ENCODE measurements at places on chromosomes 1 and 21.

GRCh38 chr1:39105841-39106765 lies 80.0 kb downstream of the NDUFS5 start:
- DNase-seq, result peak; percentile 32

GRCh38 chr1:6794164-6794563 lies 8.9 kb downstream of the CAMTA1 start:
- peak; percentile 40 for DNase-seq

DNA sequence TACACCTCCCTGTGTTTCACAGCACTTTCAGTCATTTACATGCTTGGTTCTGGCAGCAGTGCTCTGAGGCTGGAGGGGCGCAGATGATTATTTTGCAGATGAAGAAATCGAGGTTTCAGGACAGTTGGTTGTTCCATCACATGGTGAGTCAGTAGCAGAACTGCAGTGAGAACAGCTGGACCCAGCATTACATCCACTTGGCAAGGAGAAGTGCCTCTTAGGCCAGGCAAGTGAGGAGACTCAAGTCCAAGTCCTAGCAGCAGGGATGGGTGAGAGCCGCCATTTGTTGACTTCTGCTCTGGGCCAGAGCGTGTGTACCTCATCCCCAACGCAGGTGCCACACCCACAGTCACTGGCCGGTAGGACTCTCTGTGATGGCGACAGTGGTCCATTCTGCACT lies 26.8 kb upstream of the EPHA8 start:
- no peak for DNase-seq

DNA sequence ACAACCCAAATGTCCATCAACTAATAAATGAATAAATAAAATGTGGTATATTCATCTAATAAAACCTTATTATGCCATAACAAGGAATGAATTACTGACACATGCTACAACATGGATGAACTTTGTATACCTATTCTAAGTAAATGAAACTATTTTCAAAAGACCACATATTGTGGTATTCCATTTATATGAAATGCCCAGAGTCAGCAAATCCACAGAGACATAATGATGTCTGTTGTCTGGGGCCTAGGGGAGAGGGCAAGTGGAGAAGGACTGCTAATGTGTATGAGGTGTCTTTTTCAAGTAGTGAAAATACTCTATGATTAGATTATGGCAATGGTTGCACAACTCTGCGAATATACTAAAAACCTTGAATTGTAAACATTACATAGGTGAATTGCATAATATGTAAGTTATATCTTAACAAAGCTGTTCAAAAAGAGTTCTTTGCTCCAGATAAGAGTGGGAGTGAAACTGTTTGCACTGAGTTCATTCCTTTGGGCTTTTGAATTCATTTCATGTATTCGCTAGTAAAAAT lies 464.2 kb downstream of the NUF2 start:
- no peak for DNase-seq

- DNase-seq, result peak; percentile 64
These were observed 694 bp downstream of the MEAF6 start for GRCh38 chr1:37513795-37514349.

DNA sequence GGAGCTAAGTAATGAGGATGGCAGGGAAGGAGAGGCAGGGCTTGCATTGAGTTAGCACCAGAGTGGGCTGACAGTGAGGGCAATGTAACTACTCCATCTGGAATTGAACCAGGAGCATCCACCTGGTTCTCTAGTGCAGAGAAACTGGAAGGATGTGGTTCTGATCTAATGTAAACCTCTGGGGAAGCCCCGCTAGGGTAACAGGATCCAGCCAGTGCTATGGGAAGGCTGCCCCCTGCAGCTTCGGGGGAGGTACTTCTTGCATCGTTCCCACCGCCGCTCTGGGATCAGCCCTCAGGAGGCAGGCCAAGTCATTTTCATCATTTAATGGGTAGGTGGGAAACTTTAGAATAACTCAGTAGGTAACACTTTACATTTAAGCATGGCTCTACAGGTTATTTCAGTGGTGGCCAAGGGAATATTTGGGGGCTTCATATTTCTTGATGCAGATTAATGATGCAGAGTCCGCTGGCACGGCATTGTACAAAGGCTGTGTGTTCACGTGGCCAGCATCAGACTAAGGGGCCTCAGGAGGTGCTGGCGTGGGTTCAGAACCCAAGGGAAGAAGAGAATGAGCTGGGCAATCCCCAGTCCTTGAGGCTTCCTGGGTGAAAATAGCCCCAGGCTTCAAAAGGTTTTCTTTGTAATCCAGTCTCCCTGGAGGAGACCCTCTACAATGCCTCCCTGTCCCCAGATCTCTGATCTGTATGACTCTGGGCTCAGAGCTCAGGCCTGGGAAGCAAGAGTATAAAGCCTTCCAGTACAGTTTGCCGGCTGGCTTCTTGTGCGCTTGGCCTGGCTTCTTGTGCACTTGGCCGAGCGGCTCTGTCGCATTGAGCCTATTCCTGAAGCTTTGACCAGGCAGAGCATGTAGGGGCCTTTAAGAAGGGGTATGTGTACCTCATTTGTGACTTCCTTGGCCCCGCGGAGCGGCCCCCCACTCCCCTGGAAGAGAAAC lies 26.4 kb upstream of the KAZN start:
- DNase-seq, result no peak

DNA sequence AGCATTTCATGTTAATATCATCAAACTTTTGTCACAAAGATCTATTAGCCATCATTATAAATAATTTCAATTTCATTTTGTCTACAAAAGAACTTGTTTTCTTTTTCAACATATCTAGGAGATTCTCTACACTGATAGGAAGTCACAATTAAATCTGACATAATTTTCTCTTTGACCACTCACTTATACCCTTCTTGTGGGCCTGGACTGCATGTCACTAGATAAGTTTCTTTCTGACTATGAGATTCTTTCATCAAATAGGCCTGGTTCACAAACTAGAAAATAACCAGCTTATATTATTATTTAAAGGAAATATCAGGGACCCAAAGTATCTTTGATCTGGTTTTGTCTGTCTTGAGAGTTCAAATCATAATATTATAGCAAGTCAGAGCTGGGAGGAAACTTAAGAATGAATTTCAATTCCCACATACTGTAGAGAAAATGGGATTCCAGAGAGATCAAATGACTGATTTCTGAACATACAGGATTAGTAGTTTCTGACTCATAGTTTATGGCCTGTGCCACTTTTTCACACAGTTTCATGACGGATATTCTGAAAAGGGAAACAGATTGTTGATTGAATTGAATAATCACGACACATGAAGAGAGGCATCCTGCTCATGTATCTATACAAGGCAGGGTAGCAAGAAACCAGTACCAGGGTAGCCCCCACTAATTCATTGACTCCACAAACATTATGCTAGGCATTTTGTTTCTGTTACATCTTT lies 355.8 kb downstream of the GPATCH2 start:
- DNase-seq, result no peak

- DNase-seq, result no peak
These were observed 858.7 kb downstream of the USP25 start for GRCh38 chr21:16588433-16588860.

DNA sequence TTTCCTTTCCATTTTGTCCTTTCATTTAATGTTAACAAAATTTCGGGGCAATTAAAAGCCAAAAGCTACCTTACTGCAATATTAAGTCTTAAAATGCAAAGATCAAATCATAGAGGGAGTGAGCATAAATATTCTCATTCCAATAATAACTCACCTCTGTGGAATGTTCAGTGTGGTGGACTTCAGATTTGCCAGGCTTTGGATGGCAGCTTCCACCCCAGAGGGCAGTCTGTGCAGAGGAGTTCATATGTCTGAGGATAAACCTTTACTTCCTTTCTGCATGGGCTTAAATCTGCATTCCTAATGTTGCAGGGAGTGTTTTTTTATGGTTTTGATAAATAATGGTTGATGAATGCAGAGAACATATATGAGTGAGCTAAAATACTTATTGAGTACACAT lies 16.3 kb downstream of the KIAA0040 start:
- DNase-seq, result no peak

GRCh38 chr1:116954440-116954839 lies 44.7 kb downstream of the PTGFRN start:
- no peak for DNase-seq

- DNase-seq, result no peak
These were observed 84.4 kb downstream of the CLEC20A start for GRCh38 chr1:178412400-178412770.

All from CD4-positive, alpha-beta T cell treated with Interleukin-2 at 100 ng/mL for 4 hours (primary cell).